ENCODE measurements at places on chromosomes 5 and 9.

- DNase-seq, result peak; percentile 91
Observed at GRCh38 chr5:116574367-116575325, at the start of gene SEMA6A. TSS of gene SEMA6A (minus strand) at chr5:116574823. CDS start at chr5:116504944, 69,879 bp downstream.

- no peak for DNase-seq
Observed at GRCh38 chr9:27331393-27331792, 34.4 kb upstream of the EQTN start.

DNA sequence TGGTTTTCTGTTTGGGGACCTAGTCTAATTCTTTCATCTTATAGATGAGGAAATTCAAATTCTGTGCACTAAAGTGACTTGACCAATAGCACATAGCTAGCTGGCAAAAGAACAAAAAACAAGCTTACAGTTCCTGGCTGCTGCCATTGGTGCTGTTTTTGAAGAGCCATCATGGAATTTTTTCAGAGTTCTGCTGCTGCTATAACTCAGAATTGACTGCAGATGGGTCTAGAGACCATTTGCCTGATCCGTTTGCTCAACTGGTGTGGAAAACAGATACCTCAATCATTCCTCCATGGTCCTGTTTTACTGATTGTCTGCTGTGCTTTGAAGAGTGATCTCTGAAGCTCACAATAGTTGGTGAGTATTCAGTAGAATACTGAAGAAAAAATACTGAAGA lies 15.2 kb downstream of the FBXL7 start:
- peak; percentile 60 for DNase-seq

DNA sequence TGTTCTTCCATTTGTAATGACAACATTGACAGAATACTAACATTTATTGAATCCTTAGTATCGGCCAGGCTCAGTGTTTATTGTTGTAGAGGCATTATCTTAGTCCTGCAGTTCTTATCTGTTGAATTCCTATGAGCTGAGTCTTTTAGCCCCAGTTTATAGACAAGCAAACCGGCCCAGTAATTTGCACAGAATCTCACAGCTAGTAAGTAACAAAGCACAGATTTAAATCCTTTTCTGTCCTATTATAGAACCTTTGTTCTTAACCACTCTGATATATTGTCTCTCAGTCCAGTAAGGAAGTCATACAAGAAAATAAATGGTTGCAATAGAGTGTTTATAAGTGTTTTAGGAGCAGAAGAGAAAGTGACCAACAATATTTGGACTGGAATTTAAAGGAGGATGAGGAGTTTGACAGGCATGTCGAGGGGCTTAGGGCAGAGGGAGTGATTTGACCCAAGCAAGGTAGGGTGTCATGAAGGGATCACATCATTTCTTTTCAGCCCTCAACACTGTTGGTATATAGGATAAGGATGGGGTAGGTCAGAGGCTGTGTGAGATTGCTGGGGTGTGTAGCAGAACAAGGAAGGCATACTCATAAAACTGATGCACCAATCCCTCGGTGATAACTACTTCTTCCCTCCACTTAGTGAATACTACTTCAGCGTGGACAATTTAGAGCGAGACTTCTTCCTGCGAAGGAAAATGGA lies 39.5 kb downstream of the LARP1 start:
- no peak for DNase-seq

- DNase-seq, result no peak
Observed at GRCh38 chr9:36486933-36487481, 85.7 kb upstream of the MELK start.

DNA sequence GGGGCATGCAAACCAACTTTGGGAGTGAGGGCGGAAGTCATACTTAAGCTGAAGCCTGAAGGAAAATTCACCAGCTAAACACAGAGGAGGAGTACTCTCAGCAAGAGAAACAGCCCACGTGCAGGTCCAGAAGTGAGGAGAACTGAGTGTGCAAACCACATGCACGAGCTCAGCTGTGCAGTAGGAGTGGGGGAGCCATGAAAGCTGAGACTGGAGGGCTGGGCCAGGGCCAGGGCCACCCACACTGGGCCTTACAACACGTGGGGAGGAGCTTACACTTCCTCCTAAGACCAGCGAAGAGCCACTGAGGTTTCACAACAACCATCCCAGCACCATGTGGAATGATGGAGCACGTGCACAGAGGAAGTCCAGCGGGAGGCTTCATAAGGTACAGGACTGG lies 9.3 kb upstream of the WWC1 start:
- DNase-seq, result no peak

- no peak for DNase-seq
Observed at GRCh38 chr5:135308752-135309151, 90.3 kb downstream of the MACROH2A1 start.

- DNase-seq, result no peak
Observed at GRCh38 chr5:68140763-68141162, 74.8 kb upstream of the PIK3R1 start.

DNA sequence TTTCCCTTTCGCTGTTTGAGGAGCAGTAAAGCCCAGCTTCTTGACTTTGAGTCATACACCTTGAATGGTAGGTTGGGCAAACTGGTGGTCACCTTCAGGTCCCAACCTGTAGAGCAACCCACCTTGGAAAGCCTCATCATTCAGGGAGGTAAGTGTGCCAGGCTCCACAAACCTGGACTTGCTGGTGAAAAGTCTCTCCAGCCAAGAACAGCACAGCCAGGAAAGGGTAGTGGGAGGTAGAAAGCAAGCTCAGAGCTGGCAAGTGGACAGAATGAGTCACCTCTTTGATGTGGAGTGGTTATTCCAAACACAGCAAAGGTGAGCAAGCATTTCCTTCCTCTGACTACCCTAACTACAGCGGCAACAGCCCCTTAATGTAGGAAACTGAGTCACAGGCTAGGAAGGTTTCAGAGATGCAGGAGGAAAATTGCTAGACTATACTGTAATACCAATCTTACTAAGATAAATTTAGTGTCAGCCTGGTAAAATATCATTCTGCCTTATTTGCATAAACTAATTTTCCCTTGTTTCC lies 117.5 kb upstream of the MTAP start:
- DNase-seq, result no peak

DNA sequence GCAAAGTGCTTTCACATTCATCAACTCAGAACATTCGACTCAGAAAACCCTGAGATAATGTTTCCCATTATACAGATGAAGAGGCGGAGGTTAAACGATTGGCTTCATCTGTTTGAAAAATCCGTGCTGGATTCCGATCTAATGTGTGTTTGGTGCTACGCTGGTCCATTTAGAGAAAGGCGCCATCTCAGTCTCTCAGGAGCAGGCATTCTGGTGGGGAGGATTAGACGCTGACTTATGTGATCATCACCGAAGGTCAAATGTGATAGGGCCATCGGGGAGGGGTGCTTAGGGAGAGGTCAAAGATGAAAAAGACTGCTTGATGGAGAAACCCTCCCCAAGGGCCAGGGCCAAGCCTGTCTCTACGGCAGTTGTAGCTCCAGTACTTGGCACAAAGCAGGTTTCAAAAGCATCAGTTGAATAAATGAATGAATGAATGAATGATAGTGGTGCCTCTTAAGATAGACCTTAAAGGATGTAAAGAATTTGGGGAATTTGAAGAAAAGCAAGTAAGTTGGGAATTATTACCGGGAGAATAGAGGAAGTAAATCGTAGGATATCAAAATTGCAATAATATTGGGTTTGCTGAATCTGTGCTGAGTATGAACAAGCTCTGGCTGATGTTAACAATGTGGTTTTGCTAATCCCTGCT lies 160.6 kb upstream of the SHB start:
- DNase-seq, result no peak

DNA sequence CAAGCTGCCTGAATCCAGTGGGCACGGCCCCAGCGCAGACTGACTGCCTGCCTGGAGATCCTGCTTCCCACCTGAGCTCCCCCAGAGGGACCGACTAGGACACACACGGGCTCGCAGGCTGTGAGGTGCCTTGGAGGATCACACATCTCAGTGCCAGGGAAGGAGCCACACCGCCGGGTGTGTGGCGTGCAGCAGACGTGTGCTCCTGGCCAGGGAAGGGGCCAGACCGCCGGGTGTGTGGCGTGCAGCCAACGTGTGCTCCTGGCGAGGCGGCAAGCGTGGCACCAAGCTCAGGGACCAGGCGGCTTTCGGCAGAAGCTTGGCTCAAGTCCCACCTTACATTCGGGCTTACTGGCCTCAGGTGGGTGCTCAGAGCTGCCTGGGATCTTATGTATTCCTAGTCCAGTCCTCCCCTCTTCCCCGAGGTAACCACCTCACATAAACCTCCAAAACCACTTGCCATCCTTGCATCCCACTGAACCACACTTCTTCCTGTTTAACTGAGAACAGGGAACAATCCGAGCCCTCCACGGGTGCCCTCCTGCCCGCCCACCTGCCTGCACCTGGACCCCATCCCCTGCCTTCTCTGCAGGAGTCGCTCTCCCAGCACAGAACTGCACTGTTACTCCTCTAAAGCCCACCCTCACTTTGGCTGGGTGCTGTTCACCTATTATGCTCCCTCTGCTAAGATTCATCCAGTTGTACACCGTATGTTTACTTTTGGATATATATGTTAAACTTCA lies 22.4 kb upstream of the MRNIP start:
- DNase-seq, result no peak

DNA sequence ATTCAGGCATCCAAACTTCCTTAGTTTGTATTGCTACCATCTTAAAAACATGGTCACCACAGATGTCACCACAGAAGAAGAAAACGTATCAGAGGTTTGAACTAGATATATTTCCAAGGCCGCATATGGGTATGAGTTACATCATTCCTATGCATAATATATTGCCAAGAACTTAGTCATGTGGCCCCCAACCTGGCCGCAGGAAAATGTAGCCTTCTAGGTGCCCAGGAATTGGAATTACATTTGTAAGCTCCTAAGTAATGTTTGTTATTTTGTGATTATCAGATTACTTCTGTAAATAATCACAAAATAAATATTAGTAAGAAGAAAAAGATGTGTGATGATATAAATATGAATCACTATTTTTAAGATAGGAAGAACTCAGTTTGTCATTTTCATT lies 351.4 kb downstream of the ISL1 start:
- DNase-seq, result no peak

DNA sequence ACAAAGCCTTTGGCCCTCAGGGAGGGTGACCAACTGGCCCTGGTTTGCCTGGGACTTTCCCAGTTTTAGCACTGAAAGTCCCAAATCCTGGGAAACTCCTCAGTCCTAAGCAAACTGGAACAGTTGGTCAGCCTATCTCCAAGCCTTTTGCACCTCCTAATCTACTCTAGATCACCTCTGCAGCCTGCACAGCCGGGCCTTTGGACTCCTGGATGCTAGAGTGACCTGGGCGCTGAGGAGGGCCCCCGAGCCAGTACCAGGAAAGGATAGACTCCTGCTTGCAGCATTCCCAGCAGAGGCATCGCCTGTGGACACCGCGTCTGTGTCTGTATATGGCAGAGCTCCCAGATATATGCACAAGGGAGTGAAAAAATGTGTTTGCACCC lies 15.1 kb downstream of the IRF1 start:
- DNase-seq, result no peak
